ENCODE measurements at places on chromosomes 7 and 10. TPM values are rescaled to one million over a fixed set of nuclear protein-coding genes. Genes with fewer than 3 reads are reported as not detected.

CALHM2 gene
- total RNA-seq = 81.3 TPM

WEE2 gene
- not detected for total RNA-seq

TPK1 gene
- 11.6 TPM for total RNA-seq

BUD31 gene
- total RNA-seq = 103 TPM

MYH16 gene
- total RNA-seq = not detected

NAT16 gene
- 0.11 TPM for total RNA-seq

CCL24 gene
- not detected for total RNA-seq

ZNF239 gene
- total RNA-seq = 5.5 TPM

SLC26A3 gene
- total RNA-seq = not detected

PIP gene
- not detected for total RNA-seq

CDK1 gene
- 32.9 TPM for total RNA-seq
